ENCODE measurements at places on chromosomes 11 and 22.

DNA sequence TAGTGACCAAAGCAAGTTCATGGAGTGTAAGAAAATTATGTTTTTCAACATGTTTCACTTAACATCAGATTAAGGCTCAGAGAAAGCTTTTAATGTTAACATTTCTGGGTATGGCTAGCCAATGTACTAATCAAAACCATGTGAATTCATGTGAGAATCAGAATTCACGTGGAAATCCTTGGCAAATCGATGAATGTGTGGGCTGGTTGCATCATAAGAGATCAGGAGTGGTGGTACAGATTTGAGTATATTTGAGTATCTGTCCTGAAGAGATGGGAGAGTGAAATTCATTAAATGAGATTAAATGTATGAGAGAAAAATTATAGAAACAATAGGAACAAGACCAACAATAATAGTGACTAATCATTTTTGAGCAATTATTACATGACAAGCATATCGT is 638.6 kb upstream of the ANO5 start:
- DNase-seq: no peak

GRCh38 chr11:104093426-104094280 is 57.2 kb downstream of the DDI1 start:
- DNase-seq: no peak

DNA sequence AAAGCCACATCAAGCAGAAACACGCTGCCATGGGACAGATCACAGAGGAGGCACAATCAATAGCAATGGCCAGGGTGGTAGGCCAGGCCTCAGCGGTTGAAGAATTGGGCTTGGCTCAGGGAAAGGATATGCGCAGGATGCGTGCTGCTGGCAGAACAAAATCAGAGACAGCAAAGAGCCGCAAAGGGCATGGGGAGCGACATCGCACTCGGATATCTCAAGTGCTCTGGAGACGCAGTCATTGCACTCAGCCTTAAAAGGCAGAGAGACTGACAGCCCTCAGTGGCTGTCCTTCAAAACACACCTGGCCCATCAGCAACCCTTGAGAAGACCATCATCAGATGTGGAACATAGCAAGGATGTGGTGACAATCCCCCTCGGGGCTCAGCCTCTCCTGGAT is 50.5 kb downstream of the CSNK2A3 start:
- no peak for DNase-seq

- DNase-seq: no peak
These were observed 151.1 kb upstream of the NECTIN1 start for GRCh38 chr11:119880143-119880542.

DNA sequence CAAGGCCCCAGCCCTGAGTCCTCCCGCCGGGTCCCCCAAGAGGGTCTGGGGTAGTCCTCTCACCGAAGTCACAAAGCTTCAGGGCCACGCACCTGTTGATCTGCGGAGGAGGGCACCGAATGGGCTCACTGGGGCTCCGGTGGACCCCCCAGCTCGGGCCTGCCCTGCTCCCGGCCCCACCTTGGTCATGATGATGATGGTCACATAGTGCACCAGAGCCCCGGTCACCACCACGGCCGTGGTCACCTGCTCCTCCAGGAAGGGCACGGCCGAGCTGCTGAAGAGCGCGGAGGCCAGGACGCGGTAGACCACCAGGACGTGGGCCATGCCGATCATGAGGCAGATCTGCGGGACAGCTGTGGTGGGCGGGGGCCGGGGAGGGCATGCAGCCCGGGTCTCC is 13.5 kb upstream of the SIGIRR start:
- DNase-seq: no peak

DNA sequence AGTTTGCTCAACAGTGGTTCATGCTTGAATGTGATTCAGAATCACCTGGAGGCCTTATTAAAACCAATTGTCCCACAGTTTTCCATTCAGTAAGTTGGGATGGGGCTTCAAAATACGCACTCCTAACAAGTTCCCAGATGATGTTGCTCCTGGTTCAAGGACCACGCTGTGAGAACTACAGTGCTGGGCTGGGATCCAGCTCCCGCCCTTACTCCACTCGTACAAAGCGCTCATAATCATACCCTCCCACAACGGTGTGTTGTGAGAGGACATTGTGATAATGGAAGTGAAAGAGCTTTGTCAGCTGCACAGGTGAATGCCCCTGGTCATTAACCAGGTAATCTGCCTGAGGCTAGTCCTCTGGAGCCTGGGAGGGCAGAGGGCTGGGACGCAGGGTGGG is 1.3 kb upstream of the CD82 start:
- no peak for DNase-seq

DNA sequence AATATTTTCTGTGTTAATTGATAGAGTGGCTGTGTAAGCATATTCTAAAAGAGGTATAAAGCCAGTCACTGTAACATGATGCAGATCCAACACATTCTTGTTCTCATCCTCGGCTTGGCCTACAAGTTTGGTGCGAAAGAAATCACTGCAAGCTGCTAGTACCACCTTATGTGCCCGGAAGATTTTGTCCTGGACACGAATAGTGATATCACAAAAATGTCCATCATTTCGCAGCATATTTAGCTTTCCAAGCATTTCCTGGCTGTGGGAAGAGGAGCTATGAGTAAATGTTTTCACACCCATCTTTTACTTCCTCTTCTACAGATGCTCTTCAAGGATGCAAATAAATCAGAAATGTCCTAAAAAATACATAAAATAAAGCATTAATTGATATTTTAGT is 53.1 kb downstream of the ZBTB44 start:
- no peak for DNase-seq

DNA sequence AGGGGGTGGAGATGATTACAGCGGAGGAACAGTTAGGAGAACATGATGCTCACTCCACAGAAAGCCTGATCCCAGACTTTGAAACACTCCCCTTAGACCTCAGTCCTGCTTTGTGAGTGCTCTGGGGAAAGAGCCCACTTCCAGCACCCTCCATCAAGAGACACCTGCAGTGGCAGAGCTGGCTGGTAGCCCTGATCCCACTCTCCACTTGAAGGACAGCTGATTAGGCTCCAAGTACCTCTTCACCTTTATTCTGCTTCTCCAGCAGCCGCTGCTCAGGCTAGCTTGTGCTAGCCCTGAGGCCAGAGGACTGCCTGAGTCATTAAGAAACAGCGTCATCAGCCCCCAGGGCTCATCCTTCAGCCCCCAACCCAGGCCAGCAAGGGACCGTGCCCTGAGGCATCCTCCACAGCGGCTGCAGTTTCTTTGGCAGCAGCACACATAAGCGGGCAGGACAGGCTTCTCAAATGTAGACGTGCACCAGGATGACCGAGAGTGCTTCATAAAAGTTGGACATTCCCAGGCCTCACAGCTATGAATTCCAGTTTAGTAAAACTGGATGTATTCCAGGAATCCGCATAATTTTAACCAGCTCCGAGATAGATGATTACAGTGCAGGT is 146.0 kb upstream of the TBCEL start:
- DNase-seq: no peak

- no peak for DNase-seq
These were observed 1.3 kb downstream of the CERK start for GRCh38 chr22:46736705-46737104.

DNA sequence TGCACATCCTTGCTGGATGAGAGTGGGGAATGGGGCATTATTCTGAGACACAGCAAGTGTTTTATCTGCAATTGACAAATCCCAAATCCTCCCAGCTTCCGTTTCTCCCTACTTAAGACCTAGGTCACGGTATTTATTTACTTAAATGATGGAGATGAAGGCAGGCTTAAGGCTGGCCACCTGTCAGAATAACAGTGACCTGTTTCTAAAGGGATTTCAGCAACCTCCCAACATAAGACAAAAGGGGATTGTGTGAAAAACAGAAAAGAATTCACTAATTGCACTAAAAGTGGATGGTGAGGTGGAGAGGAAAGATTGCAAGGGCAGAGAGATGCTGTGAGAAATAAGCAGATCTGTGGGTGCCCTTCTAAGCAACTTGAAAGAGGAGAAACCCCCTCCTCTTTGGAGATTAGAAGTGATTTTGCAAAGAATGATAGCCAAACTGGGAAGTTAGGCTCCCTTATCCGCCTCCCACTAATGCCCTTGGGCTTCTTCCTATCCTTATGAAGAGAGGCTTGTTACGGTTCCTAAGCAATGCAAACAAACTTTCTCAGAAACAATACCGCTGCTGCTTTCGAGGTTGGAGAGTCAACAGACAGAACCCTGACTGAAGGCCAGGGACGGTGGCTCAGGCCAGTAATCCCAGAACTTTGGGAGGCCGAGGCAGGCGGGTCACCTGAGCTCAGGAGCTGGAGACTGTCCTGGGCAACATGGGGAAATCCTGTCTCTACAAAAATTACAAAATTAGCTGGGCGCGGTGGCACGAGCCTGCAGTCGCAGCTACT is 84.3 kb downstream of the ARL14EP start:
- no peak for DNase-seq
